ENCODE measurements at places on chromosomes 6 and 20.

DNA sequence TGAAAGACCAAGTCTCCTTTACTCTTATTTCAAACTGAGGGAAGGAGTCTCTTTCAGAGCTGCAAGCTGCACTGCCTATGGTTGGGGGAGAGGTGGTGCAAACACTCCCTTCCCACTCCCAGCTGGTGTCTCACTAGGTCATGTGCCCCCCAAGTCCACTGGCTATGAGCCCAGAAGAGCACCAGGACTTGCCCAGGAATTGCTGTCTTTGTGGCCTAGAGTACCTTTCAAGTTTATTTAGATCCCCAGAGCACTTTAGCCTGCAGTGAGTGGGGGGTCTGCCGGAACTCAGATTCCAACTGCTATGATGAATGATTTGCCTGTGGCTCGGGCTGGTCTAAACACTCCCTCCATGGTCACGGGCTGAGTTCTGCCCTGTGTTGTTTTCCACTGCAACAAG, 192.6 kb upstream of the CITED2 start:
- no peak for DNase-seq

- no peak for DNase-seq
These were observed 34.1 kb downstream of the MEI4 start for GRCh38 chr6:77686931-77687330.

DNA sequence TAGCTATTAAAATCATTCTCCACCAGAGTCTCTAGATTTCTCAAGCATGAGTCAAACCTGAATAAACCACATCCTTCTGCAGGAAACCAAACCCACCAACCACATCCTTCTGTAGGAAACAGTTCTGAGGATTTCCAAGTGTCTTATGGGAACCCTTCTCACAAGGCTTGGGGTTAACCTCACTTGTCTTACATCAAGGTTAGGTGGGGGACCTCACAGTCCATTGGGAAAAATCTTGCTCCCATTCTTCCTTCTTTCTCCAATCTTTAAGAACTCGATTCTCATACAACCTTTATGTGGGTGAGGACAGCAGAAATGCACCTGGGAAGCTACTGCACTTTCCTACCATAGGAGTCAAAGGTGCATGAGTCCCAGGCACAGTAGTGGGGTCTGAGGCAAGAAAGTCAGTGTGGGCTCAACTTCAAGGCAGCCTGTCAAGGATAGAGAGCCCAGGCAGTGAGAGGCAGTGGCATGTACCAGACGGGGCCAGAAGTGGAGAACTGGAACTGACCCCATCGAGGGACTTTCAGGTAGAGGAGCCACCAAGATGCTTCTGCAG, 114.5 kb downstream of the SLC22A3 start:
- no peak for DNase-seq

DNA sequence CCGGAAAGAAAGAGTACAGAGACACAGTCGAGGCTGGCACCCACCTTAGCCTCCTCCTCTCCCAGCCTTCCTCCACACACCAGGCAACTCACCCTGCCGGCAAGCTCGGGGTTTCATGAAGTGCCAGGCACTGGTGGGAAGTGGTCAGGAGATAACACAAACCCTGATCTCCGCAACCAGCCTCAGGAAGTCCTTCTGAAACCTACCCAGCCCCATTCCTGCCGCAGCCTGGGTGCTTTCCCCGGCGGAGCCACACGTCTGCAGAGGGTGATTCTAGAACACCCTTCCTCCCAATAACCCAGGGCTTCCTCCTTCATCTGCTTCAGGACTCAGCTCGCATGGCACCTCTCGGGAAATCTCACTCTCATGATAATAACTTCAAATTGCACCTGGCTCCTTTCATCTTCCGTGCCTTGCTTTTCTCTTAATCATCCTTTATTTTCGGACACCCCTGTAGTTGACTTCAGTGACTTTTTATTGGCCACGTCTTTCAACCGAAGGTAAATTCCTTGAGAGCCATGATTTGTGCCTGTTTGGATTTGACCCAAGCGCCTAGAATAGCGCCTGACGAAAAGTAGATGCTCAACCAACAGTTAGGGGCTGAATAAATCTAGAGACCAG, 8.7 kb upstream of the HLA-E start:
- DNase-seq = no peak

GRCh38 chr6:22251348-22251747, 45.5 kb downstream of the PRL start:
- no peak for DNase-seq

DNA sequence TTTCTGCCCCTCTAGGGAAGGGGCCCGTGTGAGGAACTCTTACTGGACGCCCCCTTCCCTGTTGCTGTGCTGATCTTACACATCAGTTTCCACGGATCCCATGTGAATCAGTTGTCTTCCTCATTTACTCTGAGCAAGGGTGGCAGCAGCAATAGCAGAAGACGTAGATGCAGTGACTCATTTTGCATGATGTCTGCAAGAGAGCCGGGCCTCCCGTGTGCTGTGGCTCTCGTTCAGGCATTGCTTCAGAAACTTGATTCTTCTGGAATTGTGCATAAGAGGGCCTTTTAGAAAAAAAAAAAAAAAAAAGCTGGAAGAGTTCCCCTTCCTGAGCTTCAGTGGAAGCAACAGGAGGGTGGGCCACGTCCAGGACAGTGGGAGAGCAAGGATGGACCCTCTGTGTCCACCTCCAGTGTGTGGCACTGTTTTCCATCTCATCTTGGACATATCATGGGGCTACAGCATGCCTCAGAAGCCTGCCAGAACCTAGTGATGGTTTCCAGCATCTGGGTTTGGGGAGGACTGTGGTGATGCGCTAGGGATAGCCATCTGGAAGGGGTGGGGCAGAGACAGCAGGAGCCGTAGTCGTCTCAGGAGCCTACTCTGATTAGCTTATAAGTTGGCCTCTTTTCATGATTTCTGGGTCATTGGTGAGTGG, 62.1 kb downstream of the FOXO3 start:
- DNase-seq = no peak

DNA sequence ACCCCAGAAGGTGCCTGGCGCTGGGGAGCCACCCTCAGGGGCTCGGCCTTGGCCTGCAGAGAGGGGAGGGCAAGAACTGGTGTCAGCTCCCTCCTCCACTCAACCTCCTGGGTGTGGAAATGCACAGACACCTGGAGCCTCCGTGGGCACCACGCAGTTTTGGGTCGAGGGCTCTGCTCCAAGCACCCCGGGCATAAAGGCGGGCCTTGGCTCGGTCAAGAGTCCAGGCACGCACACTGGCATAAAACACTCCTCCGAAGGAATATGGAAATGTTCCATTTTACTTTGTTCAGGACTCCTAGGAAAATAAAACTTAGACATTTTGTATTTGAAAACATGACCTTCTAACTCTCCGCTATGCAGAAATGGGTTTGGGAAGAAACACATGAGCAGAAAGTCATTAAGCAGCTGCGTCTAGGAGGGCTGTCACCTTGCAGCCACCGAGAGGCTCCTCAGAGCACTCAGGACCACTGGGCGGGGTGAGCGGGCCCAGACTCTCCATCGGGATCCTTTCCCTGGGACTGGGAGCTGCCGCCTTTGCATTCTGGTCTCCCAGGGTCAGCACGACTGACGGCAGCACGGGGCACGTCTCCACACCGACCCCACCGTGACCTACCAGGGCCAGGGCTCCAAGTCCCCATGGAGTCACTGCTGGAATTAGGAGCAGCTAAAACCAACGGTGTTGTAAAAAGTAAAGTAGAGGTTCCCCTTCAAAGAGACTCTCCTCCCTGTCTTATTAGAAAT, 46.0 kb upstream of the DACT2 start:
- DNase-seq = no peak

DNA sequence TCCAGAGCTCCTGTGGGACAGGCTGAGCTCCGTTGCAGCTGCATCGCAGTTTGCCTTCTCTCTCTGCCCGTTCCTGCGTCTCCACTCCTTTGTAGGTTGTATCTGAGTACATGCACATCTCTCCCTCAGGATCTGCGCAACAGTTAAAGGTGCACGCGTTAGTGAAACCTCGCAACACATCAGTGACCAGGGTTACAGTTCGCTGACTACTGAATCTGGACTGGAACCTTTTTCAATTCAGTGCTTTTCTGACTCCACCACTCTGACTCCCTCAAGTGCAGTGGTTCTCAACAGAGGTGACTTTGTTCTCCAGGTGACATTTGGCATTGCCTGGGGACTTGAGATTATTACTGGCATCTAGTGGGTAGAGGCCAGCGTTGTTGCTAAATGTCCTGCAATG, 44.0 kb downstream of the UST start:
- no peak for DNase-seq

DNA sequence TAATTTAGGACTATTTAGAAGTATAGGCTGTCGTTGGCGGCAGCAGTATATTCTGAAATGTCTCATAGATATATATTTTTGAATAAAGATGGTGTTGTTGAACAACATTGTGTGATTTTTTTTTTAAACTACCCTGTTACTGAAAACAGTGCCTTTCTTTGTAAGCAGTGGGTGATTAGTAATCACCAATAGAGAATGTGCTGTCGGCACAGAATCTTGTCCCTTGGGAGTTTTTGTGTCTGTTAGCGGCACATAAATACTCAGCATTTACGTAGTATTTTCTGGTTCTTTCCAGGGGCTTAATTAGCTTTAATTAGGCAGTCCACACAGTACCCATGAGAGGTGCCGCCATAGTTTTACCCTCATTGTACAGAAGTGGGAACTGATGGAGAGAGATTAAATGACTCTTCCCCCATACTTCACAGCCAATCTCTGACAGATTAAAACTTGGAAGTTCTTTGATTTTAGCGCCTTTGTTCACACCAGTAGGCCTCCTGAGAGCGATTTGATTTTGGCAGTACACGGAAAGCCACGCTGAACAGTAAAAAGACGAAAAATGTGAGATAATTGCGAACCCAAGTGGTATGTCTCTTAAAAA, 58.8 kb downstream of the RPRD1B start:
- no peak for DNase-seq

- no peak for DNase-seq
These were observed 80.9 kb downstream of the DLL1 start for GRCh38 chr6:170210026-170210390.

DNA sequence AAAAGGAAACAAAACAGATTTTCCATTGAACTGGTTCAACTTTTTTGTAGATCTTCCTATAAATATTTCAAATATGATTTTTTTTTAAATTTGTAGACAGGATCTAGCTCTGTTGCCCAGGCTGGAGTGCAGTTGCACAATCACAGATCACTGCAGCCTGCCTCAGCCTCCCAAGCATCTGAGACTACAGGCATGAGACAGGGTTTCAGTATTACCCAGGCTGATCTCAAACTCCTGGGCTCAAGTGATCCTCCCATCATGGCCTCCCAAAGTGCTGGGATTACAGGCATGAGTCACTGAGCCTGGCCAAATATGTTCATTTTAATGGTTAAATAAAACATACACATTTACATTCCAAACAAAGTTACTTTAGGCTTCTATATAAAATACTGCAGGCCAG, 33.6 kb downstream of the SAMHD1 start:
- DNase-seq = no peak

- no peak for DNase-seq
These were observed 687.3 kb downstream of the QKI start for GRCh38 chr6:164101859-164102258.

GRCh38 chr6:14775528-14775927, 470.3 kb upstream of the JARID2 start:
- no peak for DNase-seq

GRCh38 chr6:87723170-87724078, 21.4 kb upstream of the AKIRIN2 start:
- DNase-seq = no peak

GRCh38 chr20:37383229-37383989, 37.5 kb downstream of the SRC start:
- DNase-seq = no peak

DNA sequence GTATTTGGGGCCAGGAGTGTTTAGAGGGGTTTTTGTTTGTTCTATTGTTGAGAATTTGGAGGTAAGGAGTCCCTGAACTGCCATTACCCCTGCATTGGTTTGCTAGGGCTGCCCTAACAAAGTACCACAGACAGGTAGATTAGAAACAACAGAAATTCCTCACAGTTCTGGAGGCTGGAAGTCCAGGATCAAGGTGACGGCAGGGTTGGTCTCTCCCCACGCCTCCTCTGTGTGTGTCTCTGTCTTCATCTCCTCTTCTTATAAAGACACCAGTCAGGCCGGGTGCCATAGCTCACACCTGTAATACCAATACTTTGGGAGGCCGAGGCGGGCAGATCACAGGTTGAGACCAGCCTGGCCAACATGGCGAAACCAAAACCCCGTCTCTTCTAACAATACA, 97.1 kb upstream of the FAM8A1 start:
- DNase-seq = no peak

- DNase-seq = no peak
These were observed 21.4 kb upstream of the RIPOR2 start for GRCh38 chr6:24957199-24957598.

- no peak for DNase-seq
These were observed 25.0 kb upstream of the SSR1 start for GRCh38 chr6:7338031-7338430.

DNA sequence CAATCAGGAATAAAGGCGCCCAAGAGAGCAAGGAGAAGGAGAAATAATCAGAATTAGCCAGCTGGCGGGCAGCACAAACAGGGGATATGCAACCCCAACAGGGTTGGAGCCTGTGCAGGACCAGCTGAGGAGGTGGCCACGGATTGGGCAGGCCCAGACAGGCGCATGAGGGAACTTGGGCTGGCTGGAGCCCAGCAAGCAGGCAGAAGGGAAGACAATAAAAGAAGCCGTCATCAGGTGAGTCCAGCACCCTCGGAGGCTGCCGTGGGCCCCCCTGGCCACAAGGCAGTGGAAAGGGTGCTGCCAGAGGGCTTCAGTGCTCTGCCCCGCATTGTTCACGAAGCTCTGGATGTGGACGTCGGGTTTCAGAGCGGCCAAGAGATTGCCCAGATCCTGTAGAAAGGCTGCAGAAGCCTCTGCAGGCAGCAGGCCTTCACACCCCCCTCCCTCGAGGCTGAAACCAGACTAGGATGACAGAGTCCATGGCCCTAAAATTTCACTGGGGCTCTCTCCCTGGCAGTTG, 28.4 kb upstream of the MAFB start:
- no peak for DNase-seq

- DNase-seq = no peak
These were observed 53.5 kb downstream of the CARMIL1 start for GRCh38 chr6:25332655-25333071.

DNA sequence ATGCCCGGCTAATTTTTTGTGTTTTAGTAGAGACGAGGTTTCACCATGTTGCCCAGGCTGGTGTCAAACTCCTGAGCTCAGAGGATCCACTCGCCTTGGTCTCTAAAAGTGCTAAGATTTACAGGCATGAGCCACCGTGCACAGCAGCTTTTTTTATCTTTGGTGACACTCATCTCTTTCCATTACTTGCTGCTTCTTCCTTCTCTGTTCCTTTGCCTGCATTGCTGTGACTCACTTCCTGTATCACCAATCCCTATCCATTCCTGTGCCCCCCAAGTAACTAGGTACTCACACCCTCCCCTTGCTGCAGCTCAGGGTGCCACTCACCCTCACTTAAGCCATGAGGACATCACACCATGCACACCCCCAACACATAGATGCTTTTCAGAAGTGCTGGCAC, 24.6 kb downstream of the KHDC1L start:
- no peak for DNase-seq
